Cerebellar nuclear complex (tissue), 1 donor: ENCODE measurements at places on chromosomes 16 and 17.

DNA sequence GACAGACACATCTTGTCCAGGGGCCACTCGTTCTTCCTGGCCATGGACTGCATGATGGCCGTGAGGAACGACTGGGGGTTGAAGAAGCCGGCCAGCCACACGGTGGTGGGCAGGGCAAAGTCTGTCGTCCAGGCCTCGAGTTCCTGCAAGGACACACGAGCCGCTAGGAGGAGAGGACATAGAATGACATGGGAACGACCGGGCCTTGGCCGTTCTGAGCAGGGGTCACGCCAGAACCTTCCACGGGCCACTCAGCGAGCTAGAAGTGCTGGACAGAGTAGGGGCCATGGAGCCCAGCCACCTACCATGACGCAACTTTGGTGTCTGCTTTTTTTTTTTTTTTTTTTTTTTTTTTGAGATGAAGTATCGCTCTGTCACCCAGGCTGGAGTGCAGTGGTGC lies 47.0 kb downstream of the PGS1 start:
- no peak for DNase-seq

DNA sequence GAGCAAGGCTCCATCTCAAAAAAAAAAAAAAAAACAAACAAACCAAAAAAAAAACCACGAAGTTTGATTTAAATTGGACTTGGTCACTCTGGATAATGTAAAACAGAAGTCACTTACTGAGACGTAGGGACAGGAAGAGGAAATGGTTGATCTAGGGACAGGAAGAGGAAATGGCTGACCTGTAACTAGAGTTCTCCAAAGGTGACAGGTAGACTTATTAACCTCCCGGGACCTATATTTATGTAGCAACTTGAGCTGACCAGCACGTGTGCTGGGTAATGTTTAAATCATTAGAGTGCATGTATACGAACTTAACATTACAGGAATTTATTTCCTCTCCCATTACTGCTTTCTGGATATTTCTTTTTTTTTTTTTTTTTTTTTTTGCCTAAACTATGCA lies 81.5 kb upstream of the DHX40 start:
- no peak for DNase-seq

DNA sequence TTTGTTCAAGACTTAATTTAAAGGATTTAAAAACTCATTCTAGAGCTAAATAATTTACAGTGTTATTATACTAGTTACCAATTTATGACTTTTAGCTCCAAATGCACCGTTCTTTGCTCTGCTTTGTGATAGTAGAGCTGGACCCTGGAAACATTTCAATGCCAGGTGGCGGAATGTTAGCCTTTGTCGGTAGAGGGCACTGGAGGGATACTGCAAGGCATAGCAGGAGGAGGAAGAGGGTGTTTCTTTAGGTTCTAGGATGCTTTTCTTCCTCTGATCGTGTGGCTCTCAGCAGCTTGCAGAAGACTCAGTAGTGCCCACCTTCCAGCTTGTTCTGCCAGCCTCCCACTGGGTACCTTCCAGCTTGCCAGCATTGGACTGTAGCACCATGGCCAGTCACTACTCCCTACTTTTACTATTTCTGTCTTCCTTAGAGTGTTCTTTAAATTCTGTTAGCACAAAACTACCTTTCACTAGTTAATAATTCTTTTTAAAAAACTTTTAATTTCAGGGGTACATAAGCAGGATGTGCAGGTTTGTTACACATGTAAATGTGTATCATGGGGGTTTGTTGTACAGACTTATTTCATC lies 325.3 kb downstream of the UTP18 start:
- DNase-seq = no peak

GRCh38 chr17:81365148-81365600 lies 30.1 kb upstream of the BAHCC1 start:
- no peak for DNase-seq

DNA sequence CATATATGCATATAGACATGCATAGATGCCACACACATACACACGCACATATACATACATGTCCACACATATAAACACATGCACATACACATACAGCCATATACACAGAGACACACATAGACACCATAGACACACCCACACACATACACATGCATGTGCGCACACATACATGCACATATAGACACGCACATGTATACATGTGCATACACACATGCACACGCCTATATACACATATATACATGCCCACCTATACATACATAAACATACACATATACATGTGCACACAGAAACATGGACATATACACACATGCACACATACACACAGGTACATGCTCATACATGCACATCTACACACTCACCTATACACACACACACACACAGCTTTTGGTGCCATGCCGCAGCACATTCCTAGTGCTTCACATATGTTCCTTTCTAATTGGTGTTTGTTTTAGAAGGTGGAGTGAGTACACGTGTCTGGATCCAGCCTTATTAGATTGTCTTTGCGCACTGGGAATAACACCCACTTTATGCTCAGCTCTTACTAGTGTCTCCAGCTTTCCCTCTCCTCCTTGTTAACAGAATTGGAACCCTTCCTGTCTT lies 198.0 kb downstream of the RPTOR start:
- DNase-seq = no peak

- DNase-seq = no peak
Measured at GRCh38 chr17:34118564-34118963, 136.5 kb upstream of the CCL2 start.

GRCh38 chr17:59634632-59635541 lies 15.2 kb downstream of the CLTC start:
- DNase-seq = no peak

DNA sequence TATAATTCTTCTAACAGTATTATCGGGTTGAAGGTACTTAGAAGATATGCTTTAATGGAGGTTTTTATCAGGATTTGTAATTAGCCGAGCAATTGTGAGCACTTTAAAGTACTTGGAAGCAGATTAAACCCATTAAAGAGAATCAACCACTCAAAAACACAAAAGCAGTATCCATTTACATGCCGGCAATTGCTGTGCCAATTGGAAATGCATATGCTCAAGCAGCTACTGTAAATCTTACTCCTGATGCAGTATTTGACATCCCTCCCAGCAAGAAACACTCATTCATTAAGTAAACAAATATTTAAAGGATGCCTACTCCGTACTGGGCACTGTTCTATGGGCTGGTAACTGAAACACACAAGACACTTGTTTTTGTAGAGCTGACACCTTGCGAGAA lies 11.4 kb upstream of the CCL1 start:
- no peak for DNase-seq

GRCh38 chr17:44919411-44919810 lies 4.1 kb upstream of the GFAP start:
- DNase-seq = no peak

- DNase-seq = no peak
Measured at GRCh38 chr17:57671667-57672632, 73.1 kb downstream of the CCDC182 start.

GRCh38 chr17:32943206-32943605 lies 15.3 kb downstream of the TMEM98 start:
- no peak for DNase-seq

- DNase-seq = no peak
Measured at GRCh38 chr16:81429045-81429521, 15.5 kb upstream of the CMIP start.

DNA sequence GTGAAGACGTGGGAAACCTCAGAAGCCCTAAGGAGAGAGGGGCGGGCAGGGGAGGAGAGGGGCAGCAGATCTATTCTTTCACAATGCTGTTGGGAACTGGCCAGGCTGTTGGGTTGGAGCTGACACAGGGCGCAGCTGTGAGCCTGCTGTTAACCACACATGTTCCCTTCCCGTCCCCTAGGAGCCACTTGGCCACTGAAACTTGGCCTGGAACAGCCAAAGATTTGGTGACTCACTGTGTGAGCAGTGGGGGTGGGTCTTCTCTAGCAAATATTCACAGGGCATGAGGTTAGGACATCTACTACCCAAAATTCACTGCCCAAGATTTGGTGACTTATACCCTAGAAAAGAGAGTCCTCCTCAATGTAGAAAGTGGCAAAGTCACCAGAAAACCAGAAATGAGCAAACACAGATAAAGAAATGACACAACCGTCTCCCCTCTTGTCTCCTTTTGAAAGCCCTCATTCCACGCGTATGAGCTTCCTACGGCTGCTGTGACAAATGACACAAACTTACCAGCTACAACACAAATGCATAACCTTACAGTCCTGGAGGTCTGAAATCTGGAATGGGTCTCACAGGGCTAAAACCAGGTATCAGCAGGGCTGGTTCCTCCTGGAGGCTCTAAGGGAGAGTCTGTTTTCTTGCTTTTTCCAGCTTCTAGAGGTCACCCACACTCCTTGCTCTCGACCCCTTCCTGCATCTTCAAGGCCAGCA lies 6.3 kb downstream of the TBC1D16 start:
- no peak for DNase-seq

DNA sequence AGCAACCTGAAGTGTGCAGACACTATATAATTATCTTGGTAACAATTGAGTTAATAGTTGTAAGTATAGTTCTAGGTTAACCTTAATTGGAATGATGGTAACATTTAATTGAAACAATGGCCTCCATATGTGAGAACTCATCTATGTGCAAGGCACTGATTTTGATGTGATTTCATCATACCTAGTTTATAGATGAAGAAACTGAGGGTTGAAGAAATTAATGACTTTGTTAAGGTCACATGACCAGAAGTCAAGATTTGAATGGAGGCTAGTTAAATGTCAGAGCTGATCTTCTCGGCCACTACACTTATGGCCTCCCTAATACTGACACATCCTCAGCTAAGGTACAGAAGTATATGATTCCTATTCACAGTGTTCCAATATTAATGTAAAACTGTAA lies 128.2 kb upstream of the PSMD7 start:
- DNase-seq = no peak

DNA sequence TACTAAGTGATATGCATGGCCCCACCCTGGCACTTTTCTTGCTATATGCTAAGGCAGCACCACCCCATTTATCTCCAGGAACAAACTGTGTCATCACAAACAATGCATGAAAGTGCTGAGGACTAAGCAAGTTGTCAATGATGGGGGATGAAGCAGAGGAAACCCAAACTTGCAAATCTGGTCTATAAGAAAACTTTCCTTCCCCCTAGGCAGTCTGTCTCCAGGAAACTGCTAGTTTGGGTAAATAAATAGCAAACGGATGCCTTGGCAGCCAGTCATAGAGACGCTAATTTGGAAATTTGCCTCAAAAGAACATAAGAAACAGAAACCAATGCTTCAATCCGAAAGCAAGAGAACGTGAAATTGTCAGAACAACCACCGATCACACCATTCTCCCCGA lies 5.6 kb upstream of the HSBP1 start:
- DNase-seq = no peak

- DNase-seq = no peak
Measured at GRCh38 chr16:71409011-71409775, 32.7 kb downstream of the TLE7 start.

DNA sequence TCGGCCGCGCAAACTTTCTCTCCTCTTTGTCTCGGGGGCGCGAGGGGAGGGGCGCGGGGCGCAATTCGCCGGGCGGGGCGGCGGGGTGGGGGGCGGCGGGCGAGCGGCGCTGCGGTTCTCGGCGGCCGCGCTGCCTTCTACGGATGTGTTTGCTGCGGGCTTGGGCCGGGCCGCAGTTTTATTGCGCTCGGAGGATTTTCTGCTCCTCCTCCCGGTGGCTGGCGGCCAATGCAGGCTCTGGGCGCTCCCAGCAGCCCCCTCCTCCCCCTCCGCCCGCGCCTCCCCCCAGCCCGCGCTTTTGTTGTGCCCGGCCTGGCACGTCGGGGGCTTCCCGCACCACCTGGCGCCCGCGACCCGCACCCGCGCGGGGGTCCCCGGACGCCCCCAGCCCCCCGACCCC lies at the start of gene TIMP2:
Gene TIMP2 (minus strand): TSS at position 154 of the 400 bp plus-strand sequence. CDS start 299 bp downstream, outside the sequence.
- DNase-seq = no peak
